ENCODE measurements at places on chromosomes 6 and 20.
A peak's percentile ranks its signal among the peaks of the same experiment; 100 is the strongest.

DNA sequence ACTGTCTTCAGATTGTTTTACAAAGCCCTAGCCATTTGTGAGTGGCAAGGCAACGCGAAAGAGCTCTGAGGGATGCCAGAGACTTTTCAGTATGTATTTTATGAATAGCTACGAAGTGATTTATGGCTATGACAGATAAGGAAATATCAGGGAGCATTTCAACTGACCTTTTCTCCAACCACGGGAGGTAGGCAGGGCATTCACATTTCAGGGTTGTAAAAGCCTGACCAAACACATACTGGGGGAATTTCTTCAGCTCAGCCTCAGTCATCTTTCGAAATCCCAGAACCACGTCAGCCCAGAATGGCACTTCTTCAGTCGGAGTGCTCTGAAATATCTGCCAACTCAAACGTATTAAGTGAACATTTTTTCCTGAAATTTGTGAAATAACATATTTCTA, 10.8 kb downstream of the DDO start:
- DNase-seq = peak; percentile 84

DNA sequence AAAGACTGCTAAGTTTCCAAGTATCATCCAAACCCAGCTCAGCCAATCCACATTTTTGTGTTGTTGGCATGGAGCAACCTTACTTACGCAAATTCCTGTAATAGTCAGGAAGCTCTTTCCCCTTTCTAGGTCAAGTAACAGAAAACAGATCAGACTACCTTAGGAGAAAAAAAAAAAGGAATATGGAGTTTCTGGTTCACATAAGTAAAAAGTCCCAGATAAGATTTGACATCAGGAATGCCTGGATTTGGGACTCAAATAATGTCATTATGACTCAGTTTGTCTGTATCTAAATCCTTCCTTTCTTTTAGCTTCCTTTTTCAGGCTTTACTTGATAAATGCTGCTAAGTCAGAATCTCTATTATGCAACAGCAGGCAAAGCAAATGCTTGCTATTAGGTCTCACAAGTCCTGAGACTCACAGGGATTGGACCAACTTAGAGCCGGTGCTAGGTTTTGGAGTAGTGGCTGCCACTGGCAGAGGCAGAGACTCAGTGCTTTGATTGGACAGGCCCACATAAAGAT, 44.5 kb downstream of the NCOA7 start:
- DNase-seq = peak; percentile 100

GRCh38 chr6:14726816-14727493, 518.9 kb upstream of the JARID2 start:
- DNase-seq = peak; percentile 72

GRCh38 chr6:56364827-56365339, 117.5 kb upstream of the COL21A1 start:
- peak; percentile 95 for DNase-seq

DNA sequence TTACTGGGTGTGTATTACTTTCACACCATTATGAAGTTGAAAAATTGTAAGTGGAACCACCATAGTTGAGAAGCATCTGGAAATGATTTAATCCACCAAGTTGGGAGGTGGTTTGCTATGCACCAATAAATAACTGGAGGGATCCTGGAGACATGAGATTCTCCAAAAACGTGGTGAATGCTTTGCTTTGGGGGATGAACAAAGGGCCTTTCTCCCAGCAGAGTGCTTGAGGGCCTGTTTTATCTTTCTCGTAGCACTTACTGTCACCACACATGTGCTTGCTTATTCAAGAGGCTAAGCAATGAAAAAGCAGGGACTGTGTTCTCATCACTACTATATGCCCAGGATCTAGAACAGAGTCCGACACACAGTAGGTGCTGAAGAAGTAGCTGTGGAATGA, 371.1 kb downstream of the DHX35 start:
- no peak for DNase-seq

DNA sequence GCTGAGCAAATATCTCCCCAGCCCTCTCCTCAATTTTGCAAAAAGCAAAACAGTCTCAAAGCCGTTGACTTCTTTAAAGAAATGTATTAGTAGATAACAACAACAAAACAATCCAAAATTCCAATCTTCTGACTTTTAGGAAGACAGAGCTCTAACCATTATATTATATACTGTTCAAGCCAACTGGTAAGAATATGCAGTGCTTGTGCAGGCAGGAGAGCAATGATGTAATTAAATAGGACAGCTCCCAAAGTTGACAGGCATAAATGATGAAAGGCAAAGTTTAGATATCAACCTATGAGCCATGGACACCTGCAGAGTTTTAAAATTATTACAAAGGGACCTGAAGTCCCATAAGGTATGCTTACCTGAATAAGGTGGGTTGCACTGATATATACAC, 16.6 kb upstream of the CEP85L start:
- peak; percentile 40 for DNase-seq

GRCh38 chr20:25447671-25448070, 40.2 kb downstream of the GINS1 start:
- no peak for DNase-seq

- no peak for DNase-seq
Measured at GRCh38 chr6:134880487-134881190, 69.3 kb downstream of the ALDH8A1 start.

GRCh38 chr6:5438922-5439584, 177.7 kb downstream of the FARS2 start:
- no peak for DNase-seq

- no peak for DNase-seq
Measured at GRCh38 chr6:56744528-56744927, 101.8 kb upstream of the DST start.

GRCh38 chr20:19301843-19302242, 89.4 kb downstream of the SLC24A3 start:
- no peak for DNase-seq

GRCh38 chr6:64520050-64520449, 884.4 kb downstream of the PHF3 start:
- DNase-seq = peak; percentile 98

- DNase-seq = no peak
Measured at GRCh38 chr20:32461836-32462600, 103.9 kb downstream of the ASXL1 start.

GRCh38 chr6:137122612-137123011, 50.8 kb downstream of the IL22RA2 start:
- no peak for DNase-seq
